Pancreas (tissue), 10 donors: ENCODE measurements at places on chromosomes 2 and 18.

GRCh38 chr2:179265082-179265510 is 464 bp upstream of the SESTD1 start:
- DNase-seq, result no peak

GRCh38 chr18:23994361-23994902 is 20.1 kb upstream of the TTC39C start:
- DNase-seq, result no peak

DNA sequence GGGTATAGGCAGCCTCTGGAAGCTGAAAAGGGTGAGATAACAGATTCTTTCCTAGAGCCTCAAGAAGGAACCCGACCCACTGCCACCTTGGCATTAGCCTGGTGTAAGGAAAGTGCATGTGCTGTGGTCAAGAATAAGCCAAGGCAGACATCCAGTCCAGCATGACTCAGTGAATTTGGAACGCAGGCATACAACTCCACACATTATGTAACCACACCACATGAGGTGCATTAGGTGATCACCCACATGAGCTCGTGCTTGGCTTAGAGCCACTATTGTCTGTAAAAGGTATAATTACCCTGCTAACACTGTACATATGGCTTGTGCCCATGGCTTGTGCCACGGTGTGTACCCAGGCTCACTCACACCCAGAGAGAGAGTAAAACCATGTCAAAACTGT is 583.7 kb upstream of the HNMT start:
- DNase-seq, result no peak

- DNase-seq, result no peak
Observed at GRCh38 chr2:70716131-70716743, 51.8 kb downstream of the ADD2 start.

- no peak for DNase-seq
Observed at GRCh38 chr18:40473221-40474029, 1481.6 kb upstream of the PIK3C3 start.

GRCh38 chr18:47490882-47491281 is 239.4 kb upstream of the SKOR2 start:
- DNase-seq, result no peak

DNA sequence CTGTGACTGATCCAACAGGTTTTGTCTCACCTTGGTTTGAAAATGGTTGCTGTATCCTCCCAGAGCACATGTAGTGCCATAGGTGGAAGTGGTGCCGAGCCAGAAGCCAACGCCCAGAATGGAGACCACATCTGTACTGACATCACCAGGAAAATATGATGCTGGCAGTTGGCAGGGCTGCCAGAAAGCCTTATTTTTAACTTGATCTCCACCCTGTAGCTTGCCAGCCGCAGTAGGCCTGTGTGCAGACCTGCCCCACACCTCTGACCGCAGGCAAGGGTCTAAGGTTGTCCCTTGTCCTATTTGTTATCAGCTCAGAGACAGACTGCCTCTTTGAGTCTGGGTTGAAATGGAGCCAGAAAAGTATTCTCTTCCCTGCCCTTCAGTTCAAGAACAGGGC is 123.5 kb upstream of the EML6 start:
- DNase-seq, result no peak

- DNase-seq, result peak; percentile 56
Observed at GRCh38 chr2:72148003-72148836, 558 bp upstream of the CYP26B1 start.

GRCh38 chr18:58344861-58345463 is 283.9 kb downstream of the ALPK2 start:
- DNase-seq, result no peak

DNA sequence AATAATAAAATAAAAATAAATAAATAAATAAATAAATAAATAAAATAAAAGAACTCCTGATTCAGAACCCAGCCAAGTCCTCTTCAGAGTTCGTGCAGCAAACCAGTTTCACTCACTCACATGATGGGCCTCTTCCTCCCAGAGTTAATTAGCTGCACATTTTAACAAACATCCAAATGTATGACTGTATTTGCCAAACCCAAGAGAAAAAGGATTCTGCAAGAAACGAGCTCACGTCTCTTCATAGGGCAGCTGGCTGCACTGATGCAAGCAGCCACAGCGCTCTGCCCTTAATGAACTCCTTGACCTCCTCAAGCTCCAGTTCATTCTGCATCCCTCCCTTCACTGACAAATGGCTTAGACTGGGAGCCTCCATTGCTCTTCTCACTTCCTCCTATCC is 55.1 kb downstream of the MREG start:
- no peak for DNase-seq

- DNase-seq, result no peak
Observed at GRCh38 chr2:234725528-234726264, 226.1 kb upstream of the SH3BP4 start.
